ENCODE measurements at places on chromosomes 7 and 10.

DNA sequence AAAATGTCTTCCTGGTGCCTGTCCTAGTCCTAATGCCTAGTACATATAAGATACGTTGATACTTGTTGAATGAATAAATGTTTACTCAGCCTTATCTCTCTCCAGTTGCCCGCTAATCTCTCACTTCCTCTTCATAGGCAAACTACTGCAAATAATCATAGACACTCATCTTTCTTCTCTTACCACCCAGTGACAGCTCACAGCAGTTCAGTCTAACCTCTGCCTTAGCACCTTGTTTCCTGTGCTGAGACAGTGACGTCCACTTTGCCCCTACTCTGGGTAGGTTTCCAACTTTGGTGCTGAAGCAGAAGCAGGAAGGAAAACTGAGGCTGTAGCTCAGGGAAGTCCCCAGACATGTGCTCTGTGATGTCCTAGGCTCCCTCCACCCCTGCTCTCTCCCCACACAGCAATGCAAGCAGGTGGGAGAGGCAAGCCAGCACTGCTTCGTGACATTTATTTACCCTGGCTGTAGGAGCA, 45.5 kb upstream of the RHOBTB1 start:
- DNase-seq: no peak

GRCh38 chr7:150476285-150476684, 25.9 kb downstream of the GIMAP8 start:
- DNase-seq: no peak

- no peak for DNase-seq
Measured at GRCh38 chr7:81583090-81583489, 186.8 kb downstream of the HGF start.

GRCh38 chr10:132257271-132257670, 50.5 kb downstream of the STK32C start:
- no peak for DNase-seq

DNA sequence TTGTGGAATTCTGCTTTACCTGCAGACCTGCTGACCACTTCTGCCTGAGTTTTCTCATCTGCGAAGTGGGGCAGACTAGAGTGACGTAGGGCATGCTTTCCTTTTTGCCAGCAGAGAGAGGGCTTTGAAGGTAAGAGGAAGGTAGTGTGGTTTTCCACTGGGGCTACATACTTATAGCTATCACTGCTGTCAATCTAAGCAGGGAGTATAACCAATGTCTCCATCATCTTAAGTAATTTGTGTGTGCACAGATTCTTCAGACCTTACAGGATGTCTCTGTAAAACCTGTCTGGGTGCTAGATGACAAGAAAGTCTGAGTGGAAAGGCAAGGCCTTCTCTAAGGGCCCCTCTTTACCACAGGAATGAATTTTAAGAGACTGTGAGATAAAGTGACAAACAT, 106.8 kb downstream of the RBM20 start:
- no peak for DNase-seq

DNA sequence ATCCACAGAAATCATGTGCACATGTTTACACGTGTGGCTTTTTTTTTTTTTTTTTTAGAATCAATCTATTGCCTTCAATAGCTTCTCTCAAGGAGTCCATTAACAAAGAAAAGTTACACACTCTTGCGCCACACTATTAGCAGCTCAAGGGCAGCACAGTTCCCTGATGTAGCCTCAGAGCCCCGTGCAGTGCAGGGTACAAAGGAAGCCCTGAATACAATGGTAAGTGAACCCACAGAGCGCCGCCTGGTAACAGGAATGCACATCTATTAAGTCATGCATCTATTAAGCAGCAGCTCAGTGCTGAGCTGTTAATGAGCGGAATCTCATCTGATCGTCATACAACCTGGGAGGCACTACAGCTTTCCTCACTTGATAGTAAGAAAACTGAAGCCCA, 113.7 kb upstream of the PDLIM1 start:
- no peak for DNase-seq

DNA sequence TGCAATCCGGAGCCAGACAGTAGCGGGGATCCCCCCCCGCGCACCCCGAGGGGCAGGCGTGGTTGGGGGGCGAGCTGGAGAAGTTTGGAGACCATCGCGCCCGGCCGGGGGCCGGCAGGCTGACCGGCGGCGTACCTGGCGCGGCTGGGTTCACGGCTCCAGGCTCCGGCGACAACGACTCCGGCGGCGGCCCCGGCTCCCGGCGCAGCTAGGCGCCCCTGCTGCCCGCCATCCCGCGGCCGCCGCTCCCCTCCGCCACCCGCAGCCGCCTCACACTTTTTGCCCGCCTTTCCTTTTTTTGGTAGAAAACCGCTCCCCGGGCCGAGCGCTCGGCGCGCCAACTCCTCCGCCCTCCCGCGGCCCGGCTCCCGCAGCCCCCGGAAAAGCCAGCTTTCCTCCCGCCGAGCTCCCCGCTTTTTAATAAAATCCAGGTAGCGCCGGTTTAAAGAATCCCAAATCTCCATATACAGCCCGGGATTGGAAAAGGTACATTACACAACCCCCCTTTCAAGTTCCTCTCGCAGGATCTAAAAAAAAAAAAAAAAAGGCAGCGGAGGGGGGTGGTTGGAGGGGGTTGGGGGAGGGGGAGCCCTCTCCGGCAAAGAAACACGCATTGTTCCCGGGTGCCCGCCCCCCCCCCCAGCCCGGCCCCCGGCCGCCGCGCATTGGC, at the start of gene TNRC18:
Gene TNRC18 (minus strand): TSS at position 529 of the 670 bp plus-strand sequence. CDS start 2,588 bp downstream, outside the sequence.
- no peak for DNase-seq

GRCh38 chr7:34296663-34297062, 361.4 kb upstream of the NPSR1 start:
- DNase-seq: no peak

GRCh38 chr10:4396401-4397283, 429.4 kb upstream of the AKR1E2 start:
- DNase-seq: no peak

DNA sequence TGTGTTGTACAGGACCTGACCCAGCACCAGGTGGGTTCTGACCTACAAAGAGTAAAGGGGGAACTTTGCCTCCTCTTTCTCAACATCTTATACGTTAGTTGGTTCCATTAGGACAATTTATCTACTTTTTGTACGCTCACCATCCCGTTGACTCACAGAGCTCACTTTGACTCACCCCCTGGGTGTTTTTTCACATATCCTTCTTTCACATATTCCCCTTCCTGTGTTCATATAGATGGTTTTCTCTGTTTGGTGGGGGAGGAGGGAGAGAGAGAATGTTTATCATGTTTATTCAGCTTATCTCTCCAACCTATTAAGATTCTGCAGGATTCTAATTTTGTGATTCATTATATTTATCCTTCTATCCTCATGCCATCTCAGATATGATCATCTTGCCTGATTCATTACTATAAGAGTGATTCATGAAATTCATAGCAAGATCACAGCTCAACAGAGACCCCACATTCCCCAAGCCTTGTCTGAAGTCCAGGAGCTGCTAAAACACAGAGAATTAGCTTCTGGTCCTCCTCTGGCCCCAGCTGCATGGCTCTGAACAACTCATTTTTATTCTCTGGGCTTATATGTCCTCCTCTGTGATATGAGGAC, 37.2 kb downstream of the PRSS2 start:
- no peak for DNase-seq

- no peak for DNase-seq
Measured at GRCh38 chr10:97062456-97062855, 123.3 kb downstream of the SLIT1 start.

- no peak for DNase-seq
Measured at GRCh38 chr10:126240483-126240882, 147.8 kb downstream of the ADAM12 start.

DNA sequence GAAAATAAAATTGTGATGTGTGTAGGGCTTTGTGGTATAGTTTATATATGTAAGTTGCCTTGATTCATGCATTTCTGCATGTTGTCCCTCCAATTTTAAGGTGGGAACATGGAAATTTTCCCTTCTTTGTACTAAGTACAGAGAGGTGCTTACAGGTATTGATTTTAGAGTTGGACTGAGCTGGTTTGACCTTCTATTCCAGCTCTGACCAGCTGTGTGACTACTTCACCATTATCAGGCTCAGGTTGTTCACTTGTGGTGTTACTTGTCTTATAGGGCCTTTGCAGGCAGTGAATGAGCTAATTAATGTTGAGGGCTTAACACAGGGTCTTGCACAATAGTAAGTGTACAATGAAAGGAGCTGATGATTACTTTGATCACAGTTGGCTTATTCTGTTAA, 16.3 kb downstream of the ZNF804B start:
- no peak for DNase-seq

DNA sequence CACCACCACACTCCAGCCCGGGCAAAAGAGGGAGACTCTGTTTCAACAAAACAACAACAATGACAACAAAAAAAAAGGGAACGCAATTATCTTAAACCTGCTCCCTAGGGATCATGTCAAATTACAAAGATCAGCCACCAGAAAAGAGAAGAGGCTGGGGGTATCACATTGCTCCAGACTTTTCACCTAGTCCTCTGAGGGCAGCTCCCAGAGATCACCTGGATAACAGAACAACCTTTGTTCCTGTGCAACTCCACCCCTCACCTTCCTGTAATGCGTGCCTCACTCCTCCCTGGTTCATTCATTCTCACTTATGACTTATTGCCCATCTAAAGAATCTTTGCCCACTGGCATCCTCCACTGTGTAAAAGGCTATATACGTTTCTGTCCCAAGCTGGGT, 31.8 kb downstream of the SVOPL start:
- DNase-seq: no peak

GRCh38 chr7:30491417-30491816, 12.8 kb upstream of the NOD1 start:
- DNase-seq: no peak

- DNase-seq: no peak
Measured at GRCh38 chr10:125201108-125201524, 40.8 kb upstream of the CTBP2 start.

DNA sequence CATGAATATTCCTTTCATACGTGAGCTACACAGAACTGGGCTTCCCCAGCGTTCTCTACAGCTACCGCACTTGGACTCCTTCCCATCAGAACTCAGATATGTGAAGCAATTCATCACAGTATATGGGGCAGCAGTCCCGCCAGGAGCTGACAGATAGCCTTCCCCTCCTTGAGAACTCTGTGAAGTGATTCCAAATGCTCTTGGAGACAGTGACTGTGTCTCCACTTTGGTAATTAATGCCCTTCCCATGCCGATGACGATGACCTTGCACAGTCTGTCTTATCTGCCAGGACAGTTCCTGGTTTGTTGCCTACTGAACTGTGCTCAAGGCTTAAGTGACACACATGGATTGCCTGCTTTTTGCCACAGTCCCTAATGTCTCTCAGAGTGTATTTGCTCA, 75.0 kb upstream of the AFAP1L2 start:
- no peak for DNase-seq

DNA sequence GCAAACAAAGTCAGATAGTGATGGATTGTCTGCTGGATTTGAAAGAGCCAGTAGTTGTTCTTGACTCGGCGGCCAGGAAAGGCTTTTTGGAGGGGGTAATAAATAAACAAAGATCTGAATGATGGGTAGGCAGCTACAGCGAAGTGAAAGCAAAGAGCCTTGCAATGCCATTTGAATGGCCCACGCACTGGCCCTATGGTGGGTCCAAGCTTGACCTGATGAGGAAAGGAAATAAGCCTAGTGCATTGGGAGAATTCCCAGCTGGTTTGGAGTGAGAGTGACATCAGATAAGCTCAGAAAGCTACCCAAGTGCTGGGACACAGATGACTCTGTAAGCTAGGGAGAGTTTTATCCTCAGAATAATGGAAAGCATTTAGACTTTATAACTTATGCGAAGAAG, 365.2 kb downstream of the PLXDC2 start:
- no peak for DNase-seq

- DNase-seq: no peak
Measured at GRCh38 chr7:20343205-20343604, 12.5 kb downstream of the ITGB8 start.

- DNase-seq: no peak
Measured at GRCh38 chr7:44533301-44534055, 7.7 kb downstream of the NPC1L1 start.

DNA sequence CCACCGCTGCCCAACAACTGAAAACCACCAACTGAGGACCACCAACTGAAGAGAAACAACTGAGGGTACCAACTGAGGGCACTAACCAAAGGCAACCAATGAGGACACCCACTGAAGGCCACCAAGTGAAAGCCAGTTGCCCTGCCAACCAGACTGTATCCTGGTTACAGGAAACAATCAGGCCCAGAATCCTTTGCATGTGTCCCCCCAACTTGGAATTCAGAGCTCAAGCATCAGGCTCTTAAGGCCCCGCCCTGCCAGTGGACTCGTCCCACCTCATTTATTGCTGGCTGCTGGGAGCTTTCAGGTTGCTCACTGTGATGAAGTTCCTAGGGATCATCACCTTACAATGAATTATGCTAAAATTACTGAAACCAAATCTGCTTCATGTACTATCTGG, 76.6 kb upstream of the ABI1 start:
- no peak for DNase-seq

DNA sequence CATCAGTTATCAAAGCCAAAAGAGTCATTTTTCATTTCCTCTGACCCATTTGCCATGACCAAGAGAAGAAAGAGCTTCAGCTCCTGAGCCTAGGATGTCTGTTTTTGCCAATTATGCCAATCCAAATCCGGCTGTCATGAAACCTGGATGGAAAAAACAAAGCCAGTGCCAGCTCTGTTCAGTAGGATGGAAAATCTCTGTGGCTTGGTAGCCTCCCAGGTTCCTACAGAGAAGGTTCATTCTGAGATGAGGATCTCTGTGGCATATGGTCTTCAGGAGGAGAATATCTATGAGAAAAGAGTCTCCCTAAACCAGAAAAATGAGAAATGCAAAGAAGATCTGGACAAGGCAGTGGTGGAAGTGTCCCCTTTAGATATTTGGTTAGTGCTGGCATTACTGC, 475.4 kb downstream of the CNTNAP2 start:
- DNase-seq: no peak

GRCh38 chr10:122845783-122846332, at the start of gene CUZD1:
Gene CUZD1, minus strand, starts transcription at chr10:122845857. Its CDS starts 14 bp downstream, at chr10:122845843.
- no peak for DNase-seq

- no peak for DNase-seq
Measured at GRCh38 chr10:64332551-64332950, 811.4 kb downstream of the REEP3 start.

DNA sequence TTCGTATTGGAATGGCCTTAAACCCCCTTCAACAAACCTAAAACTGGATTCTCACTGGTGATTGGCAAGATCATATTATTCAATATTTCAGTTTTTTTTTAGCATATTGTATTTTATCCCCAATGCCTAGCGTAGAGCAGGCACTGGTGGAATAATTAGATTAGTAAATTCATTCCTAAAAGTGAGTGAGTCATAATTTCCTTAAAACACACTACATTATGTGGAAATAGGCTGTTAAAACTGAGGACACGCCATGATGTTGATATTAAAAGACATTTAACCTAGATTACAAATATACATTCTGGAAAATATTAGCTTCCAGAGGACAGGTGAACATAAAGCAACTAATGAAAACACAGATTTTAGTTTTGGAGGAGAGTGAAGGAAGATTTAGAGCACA, 463.9 kb downstream of the PARD3 start:
- DNase-seq: no peak

Data from right renal pelvis (tissue), 4 donors.